ENCODE measurements at places on chromosomes 6 and 20.
A peak's percentile ranks its signal among the peaks of the same experiment; 100 is the strongest.

DNA sequence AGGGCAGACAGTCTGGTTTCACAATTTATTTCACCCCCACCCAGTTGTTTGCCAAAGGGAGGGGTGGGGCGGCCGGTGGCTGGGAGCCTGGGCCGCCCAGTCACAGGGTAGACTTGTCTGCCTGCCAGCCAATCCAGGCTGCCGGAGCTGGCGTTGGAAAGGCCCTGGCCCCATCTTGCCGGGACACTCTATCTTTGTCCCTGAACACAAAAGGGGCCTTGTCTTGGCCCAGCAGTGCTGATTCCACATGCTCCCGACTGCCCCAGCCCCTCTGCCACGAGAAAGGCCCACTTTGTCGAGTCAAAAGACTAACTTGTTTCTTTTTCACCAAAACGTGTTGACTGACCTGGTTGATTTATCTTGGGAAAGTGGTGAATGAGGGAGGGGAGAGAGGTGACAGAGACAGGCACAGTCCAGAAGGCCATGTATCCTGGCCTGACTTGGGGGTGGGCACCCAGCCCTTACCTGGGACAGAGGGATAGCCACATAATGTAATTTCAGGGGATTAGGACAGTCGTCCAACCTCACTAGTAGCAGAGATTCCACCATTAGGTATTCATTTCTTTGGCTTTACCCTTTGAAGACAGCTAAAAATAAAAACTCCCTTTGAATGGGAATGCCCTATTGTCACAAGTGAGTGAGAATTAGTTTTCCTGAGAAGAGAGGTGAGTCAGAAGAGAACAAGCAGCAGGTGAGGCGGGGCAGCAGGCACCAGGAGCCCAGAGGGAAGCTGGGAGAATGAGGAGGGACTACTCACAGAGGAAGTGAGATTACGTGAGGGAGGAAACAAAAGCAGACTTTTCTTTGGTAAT lies 67.0 kb upstream of the SIRPA start:
- DNase-seq = no peak

DNA sequence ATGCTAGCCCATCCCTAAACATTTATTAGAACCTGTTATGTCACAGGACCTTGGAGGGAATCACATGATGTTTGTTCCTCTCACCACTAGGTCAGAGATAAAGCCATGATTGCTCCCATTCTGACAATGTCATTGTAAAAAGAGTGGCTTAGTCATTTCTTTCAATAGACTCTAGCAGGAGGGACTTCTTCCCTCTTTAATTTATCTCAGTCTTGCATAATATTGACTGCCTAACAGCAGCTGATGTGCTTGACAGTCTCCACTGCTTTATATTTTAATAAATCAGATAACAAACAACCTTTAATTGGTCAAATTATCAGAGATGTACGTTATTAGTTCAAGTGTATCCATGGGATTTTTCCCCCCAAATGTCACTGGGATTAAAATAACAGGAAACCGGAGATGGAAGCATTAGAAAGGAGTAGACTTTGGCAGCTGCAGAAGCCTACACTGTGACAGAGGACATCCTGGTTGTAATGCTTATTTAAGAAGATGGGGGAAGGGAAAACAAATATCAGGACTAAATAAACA lies 39.6 kb downstream of the LAMA4 start:
- DNase-seq = no peak

DNA sequence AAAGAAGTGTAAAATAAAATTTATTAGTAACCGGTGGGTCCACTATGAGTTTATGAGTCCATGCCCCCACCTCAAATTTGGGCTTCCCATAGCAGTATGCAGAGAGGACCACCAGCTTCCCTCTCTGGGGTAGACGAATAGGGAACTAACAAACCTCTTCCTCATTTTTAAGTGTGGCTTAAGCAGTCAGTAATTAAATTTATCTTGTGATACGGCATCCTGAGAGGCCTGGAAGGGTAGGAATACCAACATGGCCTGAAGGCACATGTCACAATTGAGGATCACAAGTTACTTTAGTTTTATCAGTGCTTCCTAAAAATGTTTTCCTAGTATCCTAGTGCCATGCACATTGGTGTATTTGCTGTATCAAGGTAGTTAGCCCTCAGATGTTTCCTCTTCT lies 239.9 kb downstream of the HIVEP2 start:
- no peak for DNase-seq

GRCh38 chr6:26270486-26270861 lies 94.5 kb upstream of the BTN3A2 start:
- DNase-seq = peak; percentile 44

GRCh38 chr20:34925341-34925740 lies 30.3 kb downstream of the GSS start:
- DNase-seq = no peak

GRCh38 chr20:46378412-46379009 lies 27.9 kb downstream of the ELMO2 start:
- DNase-seq = no peak

DNA sequence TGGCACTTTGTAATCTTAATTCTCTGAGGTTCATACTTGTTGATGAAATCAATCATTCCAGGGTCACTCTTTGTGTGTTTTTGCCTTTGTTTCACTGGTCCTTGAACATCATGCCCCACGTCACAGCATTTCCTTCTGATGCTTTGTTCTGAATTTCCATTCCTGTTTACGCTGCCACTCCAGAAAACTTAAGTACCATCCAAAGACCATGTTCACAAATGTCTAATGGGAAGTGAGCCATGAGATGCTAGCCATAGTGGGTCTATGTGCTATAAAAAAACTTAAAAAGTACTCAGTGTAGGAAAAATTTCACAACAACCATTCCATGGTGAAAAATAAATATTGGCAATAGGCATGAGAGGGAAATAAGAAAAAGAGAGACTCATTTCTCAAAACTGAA lies 232.0 kb downstream of the IBTK start:
- no peak for DNase-seq

DNA sequence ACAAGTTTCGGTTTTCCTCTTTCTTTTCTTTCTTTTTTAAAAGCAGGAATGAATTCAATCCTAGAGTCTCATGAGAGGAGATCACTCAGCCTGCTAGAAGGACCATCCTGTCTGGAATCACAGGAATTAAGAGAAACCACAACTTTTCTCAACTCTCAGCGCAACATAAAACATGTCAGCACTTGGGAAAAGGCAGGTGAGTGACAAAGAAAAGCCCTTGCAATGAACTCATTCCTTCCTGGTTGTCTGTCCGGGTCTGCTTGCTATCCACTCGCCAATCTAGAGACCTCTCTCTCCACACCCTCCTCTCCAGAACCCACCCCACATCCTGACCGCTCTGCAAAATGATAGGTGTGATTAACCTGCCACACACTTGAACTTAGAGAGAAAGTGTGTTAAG lies 253.8 kb downstream of the LY86 start:
- DNase-seq = peak; percentile 51

DNA sequence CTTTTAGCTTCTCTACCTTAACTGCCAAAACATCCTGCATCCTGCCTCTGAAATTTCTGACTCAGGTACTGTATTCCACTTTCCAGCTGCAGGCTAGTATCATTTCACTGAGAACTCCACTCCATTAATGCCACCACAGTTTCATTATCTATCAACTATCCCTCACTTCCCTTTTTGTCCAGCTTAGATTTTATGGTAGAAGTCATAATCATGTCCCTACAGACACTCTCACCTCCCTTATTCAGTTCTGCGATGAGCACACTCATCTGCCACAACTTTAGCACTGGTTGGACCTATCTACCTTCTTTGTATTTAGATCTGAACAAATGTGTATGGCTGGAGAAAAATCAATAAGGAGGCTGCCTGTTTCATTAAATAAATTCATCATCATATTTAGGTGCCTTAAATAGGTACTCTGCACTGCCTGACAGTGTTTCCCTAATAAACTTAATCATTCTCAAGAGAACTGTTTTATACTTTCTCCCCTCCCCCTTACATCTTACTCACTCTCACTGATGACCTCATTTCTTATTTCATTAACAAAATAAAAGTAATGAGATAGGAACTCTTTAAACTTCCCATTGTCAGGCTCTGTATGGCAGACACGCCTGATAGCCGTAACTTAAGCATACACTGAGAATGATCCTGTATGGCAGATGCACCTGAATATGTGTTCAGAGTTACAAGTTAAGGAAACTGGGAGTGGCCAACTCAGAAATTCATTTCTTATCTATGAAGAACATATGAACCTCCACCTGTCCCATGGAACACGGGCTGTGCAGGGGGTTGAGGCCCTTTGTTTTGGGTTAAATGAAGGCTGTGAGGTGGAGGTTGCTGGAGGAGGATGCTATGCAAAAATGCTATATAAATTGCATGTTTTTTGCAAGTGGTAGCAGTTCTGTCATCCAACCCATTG lies 95.3 kb upstream of the MAN1A1 start:
- DNase-seq = peak; percentile 8

- DNase-seq = peak; percentile 52
These were observed 147.4 kb upstream of the SCGN start for GRCh38 chr6:25504661-25505060.

DNA sequence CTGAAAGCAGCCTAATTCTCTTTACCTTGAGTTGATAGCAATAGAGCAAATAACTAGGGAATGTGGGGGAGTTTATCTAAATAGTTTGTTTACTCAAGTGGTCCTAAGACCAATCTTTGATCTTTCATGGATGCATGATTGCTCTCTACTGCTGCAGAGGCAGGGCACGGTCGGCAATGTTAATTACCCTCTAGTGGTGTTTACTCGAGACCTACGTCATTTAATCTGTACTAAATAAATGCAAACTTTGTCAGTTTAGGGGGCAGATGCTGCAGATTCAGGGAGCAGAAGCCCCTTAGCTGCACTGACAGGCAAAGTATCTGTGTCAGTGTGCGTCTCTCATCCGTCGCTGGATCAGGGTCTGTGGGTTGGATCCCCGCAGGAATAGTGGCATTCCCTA lies 6.9 kb downstream of the RTN4IP1 start:
- DNase-seq = no peak

DNA sequence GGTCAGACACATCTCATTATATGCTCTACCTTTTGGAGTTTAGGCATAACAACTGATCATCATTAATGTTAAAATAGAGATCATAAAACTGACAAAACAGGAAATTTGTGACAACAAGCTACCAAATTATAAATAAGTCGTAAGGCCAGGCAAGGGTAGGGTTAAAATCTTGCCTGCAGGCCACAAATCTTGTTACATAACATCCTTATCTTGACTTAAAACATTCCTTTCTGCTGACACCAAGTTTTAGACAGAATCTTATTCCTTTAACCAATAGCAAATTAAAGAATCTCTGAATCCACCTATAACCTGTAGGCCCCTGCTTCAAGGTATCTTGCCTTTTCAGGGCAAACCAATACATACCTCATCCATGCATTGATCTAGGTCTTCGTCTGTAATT lies 32.5 kb upstream of the NKAIN2 start:
- DNase-seq = no peak

- no peak for DNase-seq
These were observed 10.6 kb downstream of the TMEM242 start for GRCh38 chr6:157312757-157313156.

DNA sequence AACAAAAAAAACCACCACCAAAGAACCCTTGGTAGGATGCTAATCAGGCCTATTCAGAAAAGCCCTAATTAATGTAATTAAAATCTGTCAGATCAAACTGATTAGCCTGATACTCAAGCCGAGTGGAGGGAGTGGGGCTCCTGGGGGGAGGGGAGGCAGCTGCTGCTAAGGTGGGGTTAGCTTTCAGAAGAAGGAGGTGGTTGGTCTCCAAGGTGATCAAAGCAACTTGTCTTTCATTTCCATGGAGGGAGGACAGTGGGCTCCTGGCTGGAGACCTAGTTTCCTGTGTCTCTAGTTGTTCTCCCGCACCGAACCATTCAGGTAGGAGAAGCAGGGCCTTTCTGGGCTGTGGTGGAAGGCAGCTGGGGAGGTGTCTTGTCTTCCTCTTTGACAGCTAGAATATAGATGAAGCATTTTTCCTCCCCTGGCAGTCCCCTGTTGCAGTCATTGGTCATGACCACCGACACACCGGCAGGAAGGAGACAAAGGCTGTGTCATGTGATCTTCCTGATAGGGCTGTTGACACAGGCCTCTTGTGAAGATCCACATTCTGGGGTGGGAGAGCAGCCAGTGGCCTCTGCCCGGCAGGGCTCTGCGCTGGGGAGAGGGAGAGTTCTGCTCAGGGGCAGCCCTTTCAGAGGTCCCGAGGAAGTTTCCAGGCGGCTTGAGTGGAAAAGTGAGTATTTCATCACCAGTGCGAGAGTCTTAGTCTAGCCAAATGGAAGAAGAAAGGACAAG lies 39.9 kb upstream of the PRDM1 start:
- DNase-seq = no peak

- DNase-seq = no peak
These were observed 56.4 kb downstream of the NDUFAF5 start for GRCh38 chr20:13841206-13841605.

- peak; percentile 77 for DNase-seq
These were observed 111.2 kb upstream of the CST7 start for GRCh38 chr20:24837781-24838450.

DNA sequence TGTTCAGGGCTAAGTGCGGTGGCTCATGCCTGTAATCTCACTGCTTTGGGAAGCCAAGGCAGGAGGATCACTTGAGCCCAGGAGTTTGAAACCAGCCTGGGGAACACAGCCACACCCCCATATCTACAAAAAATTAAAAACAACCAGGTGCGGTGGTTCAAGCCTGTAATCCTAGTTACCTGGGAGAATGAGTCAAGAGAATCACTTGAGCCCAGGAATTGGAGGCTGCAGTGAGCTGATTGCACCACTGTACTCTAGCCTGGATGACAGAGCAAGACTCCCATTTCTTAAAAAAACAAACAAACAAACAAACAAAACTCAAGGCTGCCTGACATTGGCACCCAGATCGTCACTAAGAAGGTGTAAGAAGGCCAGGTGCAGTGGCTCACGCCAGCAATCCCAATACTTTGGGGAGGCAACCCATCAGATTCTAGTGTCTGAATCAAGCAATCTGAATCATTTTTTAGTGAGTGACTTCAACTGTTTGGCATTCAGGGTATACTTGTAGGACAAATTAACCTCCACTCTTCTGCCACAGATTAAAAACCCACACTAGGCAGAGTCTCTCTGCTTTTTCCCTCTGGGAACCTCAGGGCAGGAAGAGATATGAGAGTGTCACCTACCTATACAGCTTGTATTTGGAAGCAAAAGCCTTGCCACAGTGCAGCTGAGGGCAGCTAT lies 6.1 kb downstream of the PLAGL2 start:
- DNase-seq = peak; percentile 22

- peak; percentile 5 for DNase-seq
These were observed 56.6 kb upstream of the SAMHD1 start for GRCh38 chr20:37007898-37008649.

GRCh38 chr20:32447136-32448027 lies 89.3 kb downstream of the ASXL1 start:
- no peak for DNase-seq

GRCh38 chr6:165894171-165894825 lies 231.3 kb upstream of the PDE10A start:
- DNase-seq = no peak

DNA sequence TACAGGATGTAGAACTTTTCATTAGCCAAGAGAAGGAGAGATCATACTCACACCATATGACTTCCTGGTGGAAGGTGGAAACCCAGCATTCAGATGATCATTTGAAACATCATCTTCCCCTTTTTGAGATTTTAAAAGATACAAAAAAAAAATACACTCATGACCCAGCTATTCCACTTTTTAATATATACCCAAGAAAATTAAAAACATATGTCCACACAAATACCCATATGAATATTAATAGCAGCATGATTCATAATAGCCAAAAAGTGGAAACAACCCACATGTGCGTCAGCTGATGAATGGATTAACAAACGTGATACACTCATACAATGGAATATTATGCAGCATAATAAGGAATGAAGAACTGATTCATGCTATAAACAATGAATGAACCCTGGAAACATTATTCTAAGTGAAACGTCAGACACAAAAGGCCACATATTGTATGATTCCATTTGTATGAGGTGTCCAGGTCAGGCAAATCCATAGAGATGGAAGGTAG lies 130.0 kb upstream of the SGK1 start:
- DNase-seq = peak; percentile 98

GRCh38 chr20:56358600-56359211 lies at the start of gene FAM210B:
Gene FAM210B (plus strand): TSS chr20:56358974. CDS start chr20:56359006, 32 bp downstream.
- peak; percentile 87 for DNase-seq

Data from fibroblast of skin of right quadriceps (primary cell).